ENCODE measurements at places on chromosomes 7 and 10. TPM values are rescaled to one million over a fixed set of nuclear protein-coding genes. Genes with fewer than 3 reads are reported as not detected.

FAM131B gene
- 0.47 TPM for total RNA-seq

PHKG1 gene
- total RNA-seq, result 21.4 TPM

GRCh38 chr7:43332193-43332796 is 219.8 kb downstream of the HECW1 start:
- DNase-seq, result no peak

DNA sequence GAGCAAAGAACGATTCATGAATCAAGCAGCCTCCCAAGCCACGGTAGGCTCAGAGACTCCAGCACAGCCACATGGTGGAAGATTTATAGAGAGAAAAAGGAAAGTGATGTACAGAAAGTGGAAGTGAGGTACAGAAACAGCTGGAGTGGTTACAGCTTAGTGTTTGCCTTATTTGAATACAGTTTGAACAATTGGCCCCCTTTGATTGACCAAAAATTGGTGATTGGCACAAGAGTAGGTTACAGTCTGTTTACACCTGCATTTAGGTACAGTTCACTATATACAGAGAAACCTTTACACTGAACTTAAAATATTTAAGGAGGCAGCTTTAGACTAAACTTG is 136.4 kb upstream of the ASAH2 start:
- no peak for DNase-seq

GRCh38 chr10:71771204-71771603 is 2.1 kb downstream of the VSIR start:
- DNase-seq, result peak; percentile 63

- DNase-seq, result no peak
These were observed 250.5 kb downstream of the RAB11FIP2 start for GRCh38 chr10:117796130-117796745.

MLXIPL gene
- 0.41 TPM for total RNA-seq

DNA sequence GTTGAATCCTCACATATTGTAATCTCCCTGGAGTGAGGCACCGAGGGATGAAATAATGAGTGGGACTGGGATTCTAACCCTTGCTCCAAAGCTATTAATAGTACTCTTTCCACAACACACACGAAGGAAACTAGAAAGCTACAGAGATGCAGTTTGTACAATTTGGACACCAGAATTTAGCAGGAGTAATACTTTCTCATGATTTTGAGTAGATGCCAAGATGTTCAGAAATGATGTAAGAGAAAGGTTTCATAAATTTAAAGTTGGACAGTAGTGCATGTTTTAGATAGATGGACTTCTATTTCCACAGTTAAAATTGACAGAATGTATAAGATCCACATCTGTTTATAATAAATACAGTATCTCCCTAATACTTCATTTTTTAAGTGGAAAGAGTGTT is 46.5 kb downstream of the PRR15 start:
- DNase-seq, result no peak

EN2 gene
- 0.11 TPM for total RNA-seq
